Stimulated activated CD4-positive, alpha-beta T cell treated with anti-CD3 and anti-CD28 coated beads, Interleukin-4, amount 100 ng/mL, for 1 hour (primary cell): ENCODE measurements at places on chromosomes 13 and 19.

DNA sequence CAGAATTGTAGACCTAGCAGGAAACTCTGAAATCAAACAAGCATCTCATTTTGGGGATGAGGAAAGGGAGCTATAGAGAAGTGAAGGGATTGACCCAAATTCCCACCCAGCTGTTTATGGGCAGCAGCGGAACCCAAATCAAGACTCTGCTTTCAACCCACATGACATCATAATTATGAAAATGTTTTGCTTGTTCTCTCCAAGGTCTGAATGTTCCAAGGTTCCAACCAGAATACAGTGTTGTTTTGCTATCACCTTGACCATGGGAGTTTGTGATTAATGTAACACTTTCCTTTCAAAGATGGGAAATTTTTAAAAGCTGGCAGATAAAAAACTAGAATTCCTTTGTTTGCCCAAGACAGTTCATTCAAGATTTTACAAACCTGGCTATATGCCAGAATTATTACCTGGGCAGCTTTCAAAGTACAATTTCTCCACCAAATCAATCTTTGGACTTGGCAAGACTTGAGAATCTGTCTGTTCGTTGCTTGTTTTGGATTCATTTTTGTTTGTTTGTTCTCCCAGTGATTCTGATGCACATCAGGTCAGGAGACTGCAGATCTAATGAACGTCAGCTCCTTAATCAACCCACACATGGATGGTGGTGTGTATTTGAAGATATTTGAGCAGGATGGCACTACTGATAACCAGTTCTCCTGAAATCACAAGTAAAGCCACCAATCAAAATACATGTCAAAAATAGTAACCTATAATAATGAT, 322.7 kb downstream of the FOXO1 start:
- DNase-seq = no peak

GRCh38 chr13:95155504-95155903, 145.7 kb downstream of the ABCC4 start:
- no peak for DNase-seq

DNA sequence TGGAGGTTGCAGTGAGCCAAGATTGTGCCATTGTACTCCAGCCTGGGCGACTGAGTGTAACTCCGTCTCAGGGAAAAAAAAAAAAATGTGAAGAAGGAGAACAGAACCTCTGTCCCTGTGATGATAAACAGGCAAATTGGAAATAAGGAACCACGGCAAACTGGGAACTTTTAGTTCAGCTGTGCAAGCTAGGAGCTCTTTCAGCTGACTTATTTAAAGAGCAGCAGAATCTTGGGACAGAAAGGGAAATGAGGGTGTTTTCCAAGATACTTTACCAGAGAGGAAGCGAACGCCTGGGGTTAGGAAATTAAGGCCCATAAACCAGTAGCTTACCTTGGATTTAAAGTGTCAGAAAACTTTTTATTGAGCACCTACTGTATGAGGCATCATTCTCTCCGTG, 3.0 kb upstream of the UPF1 start:
- no peak for DNase-seq

DNA sequence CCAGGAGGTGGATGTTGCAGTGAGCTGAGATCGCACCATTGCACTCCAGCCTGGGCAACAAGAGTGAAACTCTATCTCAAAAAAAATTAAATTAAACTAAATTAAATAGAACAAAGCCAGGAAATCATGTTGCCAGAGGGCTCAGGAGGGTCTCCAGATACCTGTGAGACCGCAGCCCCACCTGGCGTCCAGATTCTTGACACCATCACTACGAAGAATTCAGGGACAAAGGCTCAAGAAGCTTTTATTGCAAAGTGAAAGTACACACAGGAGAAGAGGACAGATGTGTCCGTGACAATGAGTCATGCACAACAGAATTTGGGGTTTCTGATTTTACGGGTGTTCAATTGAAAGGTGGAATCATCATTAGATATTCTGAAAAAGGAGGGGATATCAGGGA, 76.6 kb downstream of the STOML3 start:
- no peak for DNase-seq

- no peak for DNase-seq
Measured at GRCh38 chr19:22893855-22894270, 61.8 kb downstream of the ZNF723 start.

- no peak for DNase-seq
Measured at GRCh38 chr19:8111376-8111775, 38.0 kb downstream of the FBN3 start.

DNA sequence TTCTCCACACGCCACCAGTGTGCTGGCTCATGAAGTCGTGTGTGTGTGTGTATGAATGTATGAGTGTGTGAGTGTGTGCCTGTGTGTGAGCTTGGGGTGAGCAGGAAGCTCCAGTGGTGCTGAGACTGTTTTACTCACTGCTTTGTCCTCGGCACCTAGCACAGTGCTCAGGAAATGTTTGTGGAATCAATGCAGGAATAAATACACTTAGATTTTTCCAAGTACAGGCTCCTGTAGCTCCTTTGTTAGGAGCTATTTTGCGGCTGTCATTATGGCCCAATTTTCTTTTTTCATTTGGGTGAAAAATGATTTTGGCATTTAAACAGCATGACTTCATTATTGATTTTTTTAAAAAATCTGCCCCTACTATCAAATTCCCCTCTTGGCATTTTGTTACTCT, 193.5 kb upstream of the KL start:
- no peak for DNase-seq

- no peak for DNase-seq
Measured at GRCh38 chr13:36905944-36906343, 14.1 kb downstream of the SMAD9 start.

- peak; percentile 4 for DNase-seq
Measured at GRCh38 chr13:71865874-71866334, 1.1 kb downstream of the DACH1 start.

DNA sequence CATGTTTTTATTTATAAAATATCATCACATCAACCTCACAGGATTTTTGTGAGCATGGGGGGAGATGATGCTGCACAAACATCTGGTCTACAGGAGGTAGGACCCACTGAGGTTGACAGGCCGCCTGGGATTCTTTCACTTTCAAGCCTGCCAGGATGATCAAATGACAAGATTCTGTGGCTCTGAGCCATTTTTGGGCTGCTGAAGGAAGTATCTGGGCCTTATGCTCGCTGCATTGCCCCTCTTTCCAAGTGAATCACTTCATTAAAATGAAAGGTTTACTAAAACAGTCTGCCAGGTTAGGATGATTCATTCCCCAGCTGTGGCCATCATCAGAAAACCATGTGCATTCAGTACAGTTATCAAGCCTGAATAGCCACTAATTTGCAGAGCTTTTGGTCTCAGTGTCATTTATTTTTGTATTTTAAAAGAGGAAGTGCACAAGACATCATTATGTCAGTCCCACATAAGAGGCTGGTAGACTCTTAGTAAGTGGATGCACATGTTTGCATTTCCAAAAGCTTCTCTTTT, 34.4 kb downstream of the STARD13 start:
- DNase-seq = no peak

GRCh38 chr13:33794576-33794975, 23.4 kb upstream of the RFC3 start:
- no peak for DNase-seq

DNA sequence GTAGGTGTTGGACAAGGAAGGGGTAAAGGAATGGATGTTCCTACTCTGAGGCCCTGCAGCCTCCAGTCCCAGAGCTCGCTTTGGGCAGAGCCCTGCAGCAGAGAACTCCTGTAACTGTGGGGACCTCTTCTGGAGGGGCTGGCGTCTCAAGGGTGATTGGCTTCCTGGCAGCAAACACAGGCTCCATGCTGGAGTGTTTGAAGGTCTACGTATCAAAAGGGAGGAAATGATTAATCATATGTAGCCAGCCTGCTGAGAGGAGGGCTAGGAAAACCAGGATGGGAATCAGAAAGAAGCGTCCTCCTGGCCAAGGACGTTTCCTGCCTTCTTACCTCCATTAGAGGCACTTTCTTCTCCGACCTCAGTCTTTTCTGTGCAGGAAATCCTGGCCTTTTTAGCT, 208.5 kb downstream of the TSHZ3 start:
- no peak for DNase-seq

- no peak for DNase-seq
Measured at GRCh38 chr13:88022431-88023208, 351.4 kb downstream of the SLITRK5 start.

DNA sequence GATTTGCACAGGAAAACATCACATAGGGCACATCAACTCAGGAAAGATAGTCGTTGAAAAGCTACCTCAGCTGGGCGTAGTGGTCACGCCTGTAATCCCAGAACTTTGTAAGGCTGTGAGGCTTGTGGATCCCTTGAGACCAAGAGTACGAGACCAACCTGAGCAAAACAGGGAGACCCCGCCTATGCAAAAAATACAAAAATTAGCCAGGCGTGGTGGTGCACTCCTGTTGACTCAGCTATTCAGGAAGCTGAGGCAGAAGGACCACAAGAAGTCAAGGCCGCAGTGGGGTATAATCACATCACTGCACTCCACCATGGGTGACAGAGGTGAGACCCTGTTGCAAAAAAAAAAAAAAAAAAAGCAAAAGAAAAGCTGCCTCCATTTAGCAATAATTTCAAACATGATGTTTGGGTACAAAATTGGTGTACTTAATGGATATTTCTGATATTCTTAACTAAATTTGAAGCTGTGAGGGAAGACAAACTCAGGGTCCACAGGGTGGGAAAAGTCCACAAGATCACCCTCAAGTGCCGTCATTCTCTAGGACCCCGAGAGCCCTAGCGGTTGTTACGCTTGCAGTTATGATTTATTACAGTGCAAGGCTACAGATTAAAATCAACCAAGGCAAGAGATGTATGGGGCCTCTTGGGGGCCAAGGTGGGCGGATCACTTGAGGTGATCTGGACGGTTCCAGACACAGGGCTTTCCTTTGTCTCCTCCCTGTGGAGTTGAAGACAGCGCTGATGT, 42.5 kb upstream of the LDLR start:
- DNase-seq = no peak

- DNase-seq = no peak
Measured at GRCh38 chr19:17656970-17657369, 31.2 kb downstream of the UNC13A start.

GRCh38 chr13:70729369-70729768, 621.1 kb upstream of the KLHL1 start:
- no peak for DNase-seq

GRCh38 chr19:19552798-19553197, 14.7 kb downstream of the CILP2 start:
- peak; percentile 39 for DNase-seq

- no peak for DNase-seq
Measured at GRCh38 chr13:52061587-52061986, 37.1 kb downstream of the UTP14C start.

GRCh38 chr13:37163641-37164265, 58.3 kb upstream of the CSNK1A1L start:
- DNase-seq = no peak

GRCh38 chr13:107252428-107252827, 684.5 kb upstream of the ARGLU1 start:
- no peak for DNase-seq

GRCh38 chr13:23289917-23290357, 109.2 kb downstream of the SGCG start:
- no peak for DNase-seq

GRCh38 chr13:57437587-57437986, 194.0 kb upstream of the PCDH17 start:
- no peak for DNase-seq

DNA sequence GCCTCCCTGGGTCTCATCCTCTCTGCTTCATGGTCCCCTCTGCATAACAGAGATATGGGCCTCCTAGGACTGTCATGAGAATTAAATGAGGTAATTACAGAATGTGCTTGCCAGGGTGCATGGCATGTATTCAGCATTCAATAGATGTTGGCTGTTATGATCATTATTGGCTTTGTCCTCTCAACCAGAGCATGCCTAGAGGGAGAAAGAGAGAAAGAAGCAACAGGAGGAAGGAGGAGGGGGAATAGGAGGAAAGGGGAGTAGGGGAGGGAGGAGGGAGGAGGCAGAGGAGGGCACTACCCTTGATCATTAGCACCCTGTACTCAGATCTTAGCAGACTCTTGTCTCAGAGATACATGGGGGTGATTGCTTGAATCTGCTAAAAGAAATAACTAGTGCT, 41.0 kb upstream of the SIAH3 start:
- no peak for DNase-seq

DNA sequence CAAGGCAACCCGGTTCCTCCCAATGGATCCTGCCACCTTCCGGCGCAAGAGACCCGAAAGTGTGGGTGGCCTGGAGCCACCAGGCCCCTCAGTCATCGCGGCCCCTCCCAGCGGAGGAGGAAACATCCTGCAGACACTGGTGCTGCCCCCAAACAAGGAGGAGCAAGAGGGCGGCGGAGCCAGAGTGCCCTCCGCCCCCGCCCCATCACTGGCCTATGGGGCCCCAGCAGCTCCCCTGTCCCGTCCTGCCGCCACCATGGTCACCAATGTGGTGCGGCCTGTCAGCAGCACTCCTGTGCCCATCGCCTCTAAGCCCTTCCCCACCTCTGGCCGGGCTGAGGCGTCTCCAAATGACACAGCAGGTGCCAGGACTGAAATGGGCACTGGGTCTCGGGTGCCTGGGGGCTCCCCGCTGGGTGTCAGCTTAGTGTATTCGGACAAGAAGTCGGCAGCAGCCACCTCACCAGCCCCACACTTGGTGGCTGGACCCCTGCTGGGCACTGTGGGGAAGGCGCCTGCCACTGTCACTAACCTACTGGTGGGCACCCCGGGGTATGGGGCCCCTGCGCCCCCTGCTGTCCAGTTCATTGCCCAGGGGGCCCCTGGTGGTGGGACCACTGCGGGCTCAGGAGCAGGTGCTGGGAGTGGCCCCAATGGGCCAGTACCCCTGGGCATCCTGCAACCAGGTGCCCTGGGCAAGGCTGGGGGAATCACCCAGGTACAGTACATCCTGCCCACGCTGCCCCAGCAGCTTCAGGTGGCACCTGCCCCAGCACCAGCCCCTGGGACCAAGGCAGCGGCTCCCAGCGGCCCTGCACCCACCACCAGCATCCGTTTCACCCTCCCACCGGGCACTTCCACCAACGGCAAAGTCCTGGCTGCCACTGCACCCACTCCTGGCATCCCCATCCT, 11.2 kb upstream of the PRR19 start:
- peak; percentile 69 for DNase-seq

DNA sequence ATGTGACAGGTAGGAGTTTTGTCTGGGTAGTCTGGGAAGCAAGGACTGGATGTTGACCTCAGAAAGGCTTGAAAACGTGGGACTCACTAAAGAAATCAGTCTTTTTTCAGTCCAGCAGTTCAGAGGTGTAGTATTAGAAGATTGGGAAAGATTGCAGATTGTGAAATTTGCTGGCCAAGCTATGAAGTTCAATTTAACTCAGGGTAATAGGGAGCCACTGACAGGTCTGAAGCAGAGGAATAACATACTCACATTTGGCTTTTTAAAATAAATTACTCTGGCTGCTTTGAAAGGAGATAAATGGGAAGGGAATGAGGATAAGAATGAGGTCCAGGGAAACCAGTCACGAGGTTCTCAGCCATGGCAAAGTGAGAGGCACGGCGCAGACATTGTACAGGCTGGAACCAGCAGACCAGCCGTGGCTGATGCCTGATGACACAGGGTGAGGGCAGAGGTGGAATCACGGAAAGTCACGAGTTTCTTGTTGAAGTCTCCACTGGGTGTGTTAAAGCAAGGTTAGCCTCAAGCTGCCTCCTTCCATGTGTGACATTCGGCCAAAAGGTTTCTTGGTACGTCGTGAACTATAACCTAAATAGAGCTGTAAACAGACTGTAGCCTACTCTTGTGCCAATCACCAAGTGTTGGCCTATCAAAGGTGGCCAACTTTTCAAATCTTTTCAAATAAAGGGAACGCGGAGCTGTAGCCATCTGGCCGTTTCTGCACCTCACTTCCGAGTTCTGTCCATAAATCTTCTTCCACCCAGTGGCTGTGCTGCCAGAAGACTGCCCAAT, 377.6 kb downstream of the IRS2 start:
- no peak for DNase-seq
